ENCODE measurements at places on chromosomes 13 and 19.

GRCh38 chr13:98039964-98040363, 86.5 kb downstream of the IPO5 start:
- DNase-seq, result no peak

DNA sequence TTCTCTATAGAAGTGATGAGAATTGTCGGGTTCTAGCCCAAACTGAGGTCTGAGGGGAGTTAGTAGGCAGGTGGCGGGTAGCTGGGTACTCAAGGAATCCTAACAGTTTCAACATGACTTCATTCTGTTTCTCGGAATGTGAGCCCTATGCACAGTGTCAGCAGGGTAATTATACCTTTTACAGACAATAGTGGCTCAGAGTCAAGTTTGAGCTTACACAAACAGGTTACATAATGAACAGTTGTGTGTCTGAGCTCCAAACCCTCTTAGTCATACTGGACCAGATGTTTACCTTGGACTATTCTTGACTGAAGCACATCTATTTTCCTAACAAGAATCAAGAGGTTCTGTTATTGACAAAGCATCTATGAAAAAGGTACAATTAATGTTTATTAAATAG, 1066.7 kb upstream of the PCDH20 start:
- DNase-seq, result no peak

- no peak for DNase-seq
Measured at GRCh38 chr19:1343041-1343440, 40.7 kb upstream of the NDUFS7 start.

- DNase-seq, result no peak
Measured at GRCh38 chr13:98875146-98875729, 102.6 kb downstream of the DOCK9 start.

GRCh38 chr13:59780058-59780457, 383.7 kb downstream of the DIAPH3 start:
- DNase-seq, result no peak

DNA sequence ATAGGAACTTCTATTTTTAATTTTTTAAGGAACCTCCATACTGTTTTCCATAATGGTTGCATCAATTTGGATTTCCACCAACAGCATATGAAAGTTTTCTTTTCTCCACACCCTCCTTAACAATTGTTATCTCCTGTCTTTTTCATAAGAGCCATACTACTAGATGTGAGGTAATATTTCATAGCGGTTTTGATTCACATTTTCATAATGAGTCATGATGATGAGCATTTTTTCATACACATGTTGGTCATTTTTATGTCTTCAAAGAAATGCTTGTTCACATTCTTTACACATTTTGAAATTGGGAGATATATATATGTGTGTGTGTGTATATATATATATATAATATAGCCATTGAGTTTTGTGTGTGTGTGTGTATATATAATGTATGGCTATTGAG, 420.3 kb upstream of the PCDH9 start:
- DNase-seq, result no peak

DNA sequence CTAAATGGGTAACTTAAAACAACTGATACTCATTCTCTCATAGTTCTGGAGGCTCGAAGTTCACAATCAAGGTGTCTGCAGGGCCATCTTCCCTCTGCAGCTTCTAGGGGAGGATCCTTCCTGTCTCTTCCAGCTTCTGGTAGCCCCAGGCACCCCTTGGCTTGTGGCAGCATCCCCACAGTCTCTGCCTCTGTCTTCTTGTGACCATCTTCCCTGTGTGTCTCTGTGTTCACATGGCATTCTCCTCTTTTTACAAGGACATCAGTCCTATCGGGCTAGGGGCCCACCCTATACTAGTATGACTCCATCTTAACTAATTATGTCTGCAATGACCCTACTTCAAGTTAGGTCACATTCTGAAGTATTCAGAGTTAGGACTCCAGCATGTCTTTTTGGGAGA, 73.5 kb downstream of the ANKRD10 start:
- no peak for DNase-seq

GRCh38 chr13:98246538-98247172, 69.6 kb upstream of the RNF113B start:
- DNase-seq, result peak; percentile 25

- DNase-seq, result no peak
Measured at GRCh38 chr13:94305033-94305432, 174.4 kb downstream of the DCT start.

DNA sequence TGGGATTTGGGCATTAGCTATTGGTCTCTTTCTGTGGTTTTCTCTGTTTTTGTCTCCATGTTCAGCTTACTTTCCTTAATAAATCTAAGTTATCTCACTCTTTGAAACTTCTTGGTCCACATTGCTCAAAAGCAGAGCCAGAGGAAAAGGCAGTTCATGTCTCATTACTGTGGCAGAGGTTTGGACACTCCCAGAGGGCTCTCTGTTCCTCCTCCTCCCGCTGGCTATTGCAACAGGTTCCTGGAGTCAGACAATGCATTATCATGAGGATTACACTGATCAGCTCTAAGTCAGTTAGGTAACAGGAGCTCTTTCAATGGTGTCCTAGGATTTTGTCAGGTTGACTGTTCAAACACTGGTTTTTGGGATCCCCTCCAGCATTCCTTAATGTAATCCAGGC, 298.8 kb downstream of the NDFIP2 start:
- DNase-seq, result peak; percentile 68

GRCh38 chr13:21777813-21778212, 106.9 kb downstream of the FGF9 start:
- DNase-seq, result no peak

DNA sequence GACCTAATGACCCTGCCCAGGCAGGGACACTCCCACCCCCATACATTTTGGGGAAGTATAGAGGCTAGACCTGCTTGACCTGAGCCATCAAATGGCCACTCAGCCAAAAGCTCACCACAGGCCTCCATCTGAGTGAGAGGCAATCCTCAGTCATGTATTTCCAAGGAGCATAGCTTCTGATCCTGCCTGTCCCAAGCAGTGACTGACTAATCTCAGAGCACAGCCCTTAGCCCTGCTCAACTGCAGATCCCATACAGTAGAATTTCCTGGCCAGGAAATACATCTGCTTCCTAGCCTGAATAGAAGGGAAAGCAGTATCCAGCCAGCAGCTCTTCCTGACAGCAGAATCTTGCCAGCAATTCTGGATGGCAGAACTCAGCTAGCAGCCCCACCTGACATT, 880.6 kb upstream of the GPC6 start:
- peak; percentile 6 for DNase-seq

- no peak for DNase-seq
Measured at GRCh38 chr13:74687442-74688182, 553.4 kb upstream of the KLF12 start.

DNA sequence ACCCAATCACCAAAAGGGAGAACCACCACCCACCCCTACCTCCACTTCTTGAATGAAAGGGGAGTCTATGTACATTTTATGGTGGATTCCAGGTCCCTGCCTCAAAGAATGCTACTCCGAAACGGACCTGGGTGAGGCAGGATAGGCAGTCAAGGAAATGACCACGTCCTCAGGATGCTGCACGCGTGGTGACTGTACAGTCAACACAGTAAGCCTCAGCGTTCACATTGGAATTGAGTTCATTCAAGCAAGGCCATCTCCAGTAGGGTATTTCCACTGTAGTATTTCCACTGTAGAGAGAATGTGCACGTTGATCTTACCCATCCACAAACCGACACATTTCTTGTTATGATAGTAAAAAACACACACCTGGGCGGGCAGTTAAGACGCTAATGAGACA, 16.9 kb downstream of the ZSCAN5C start:
- DNase-seq, result no peak

DNA sequence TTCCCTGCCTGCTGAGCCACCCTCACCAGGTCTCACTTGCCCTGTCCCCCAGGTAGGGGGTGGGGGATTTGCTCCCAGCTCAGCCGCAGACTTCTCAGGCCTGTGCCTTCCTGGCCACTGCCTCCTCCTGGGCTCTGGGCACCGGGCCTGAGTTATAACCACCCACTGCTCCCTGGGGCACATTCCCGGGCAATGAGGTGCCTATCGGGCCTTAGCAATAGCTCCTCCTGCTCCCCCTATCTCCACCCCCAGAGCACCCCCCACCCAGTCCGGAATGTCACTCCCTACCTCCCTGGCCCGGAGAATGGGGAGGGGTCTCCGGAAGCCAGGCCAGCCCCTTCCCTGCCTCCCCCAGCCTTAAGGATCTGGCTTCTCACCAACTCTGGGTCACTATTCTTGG, at the start of gene KLK5:
Gene KLK5 (minus strand): TSS at position 129 of the 400 bp plus-strand sequence. CDS start 381 bp downstream, outside the sequence.
- no peak for DNase-seq

- DNase-seq, result no peak
Measured at GRCh38 chr19:48044561-48044960, 682 bp upstream of the CABP5 start.

- no peak for DNase-seq
Measured at GRCh38 chr19:56877069-56877715, 36.7 kb upstream of the PEG3 start.

GRCh38 chr13:79659121-79659521, 178.2 kb downstream of the NDFIP2 start:
- peak; percentile 51 for DNase-seq

GRCh38 chr19:45508861-45509691, 1.8 kb downstream of the VASP start:
- DNase-seq, result peak; percentile 79

Measured in fibroblast of lung (primary cell).